ENCODE measurements at places on chromosomes 1 and 21. TPM values are rescaled to one million over a fixed set of nuclear protein-coding genes. Genes with fewer than 3 reads are reported as not detected.

- DNase-seq: no peak
Observed at GRCh38 chr1:111512132-111512889, 8.9 kb upstream of the ADORA3 start.

DNA sequence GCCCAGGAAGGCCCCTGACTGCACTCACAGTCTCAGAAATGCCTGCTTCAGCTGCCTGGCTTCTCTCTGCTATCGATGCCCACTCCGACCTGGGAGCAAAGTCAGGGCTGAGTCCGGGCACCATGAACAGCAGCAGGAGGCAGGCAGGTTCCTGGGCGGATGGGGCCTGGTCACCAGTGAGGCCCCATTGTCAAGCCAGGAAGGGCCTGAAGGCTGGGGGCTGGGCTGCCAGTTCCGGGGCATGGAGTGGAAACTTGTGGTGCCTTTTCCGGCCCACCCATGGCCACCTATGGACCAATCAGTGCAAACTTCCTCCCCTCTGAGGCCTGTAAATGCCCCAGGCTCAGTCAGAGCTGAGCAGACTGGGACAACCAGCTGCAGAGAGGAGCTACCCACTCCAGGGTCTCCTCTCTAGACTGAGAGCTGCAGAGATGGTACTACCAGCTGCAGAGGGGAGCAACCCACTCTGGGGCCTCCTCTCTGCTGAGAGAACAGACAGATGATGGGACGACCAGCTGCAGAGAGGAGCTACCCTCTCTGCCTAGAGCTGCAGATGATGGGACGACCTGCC, 286.5 kb downstream of the SMYD3 start:
- no peak for DNase-seq

- no peak for DNase-seq
Observed at GRCh38 chr1:1291023-1291528, 10.8 kb downstream of the SCNN1D start.

DNA sequence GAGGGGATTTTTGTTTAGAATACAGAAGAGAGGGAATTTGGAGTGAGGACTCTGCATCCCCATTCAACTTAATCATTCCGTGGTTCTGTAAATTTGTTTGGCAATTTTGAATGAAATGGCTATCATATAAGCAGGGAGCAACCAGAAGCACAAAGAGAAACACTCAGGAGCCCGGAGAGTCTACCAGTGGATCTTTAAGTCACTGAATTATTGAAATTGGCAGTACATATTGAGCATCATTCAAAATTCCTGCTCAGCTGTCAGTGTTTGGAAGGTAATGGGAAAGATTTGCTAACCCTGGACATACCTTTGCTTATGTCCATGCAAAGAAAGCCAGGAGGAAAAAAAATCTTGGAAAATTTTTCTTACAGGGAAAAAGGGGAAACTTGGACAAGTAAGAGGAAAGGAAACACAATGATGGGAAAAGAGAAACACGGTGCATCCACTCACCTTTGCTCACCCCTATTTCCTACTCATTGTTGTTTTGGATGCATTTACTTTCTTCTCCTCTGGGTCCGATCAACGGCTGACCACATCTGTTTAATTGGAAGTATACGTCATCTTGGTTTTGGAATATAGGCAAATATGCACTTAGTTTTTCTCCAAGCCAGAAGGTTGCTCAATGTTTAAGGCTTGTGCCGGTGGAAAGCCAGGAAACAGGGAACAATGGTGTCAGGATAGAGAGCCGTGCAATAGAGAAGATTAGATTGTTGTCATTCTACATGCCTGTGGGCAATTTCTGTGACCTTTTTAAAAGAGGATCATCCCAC, 243.0 kb upstream of the LYPLAL1 start:
- no peak for DNase-seq

- DNase-seq: no peak
Observed at GRCh38 chr1:116133696-116134475, 22.7 kb downstream of the MAB21L3 start.

DNA sequence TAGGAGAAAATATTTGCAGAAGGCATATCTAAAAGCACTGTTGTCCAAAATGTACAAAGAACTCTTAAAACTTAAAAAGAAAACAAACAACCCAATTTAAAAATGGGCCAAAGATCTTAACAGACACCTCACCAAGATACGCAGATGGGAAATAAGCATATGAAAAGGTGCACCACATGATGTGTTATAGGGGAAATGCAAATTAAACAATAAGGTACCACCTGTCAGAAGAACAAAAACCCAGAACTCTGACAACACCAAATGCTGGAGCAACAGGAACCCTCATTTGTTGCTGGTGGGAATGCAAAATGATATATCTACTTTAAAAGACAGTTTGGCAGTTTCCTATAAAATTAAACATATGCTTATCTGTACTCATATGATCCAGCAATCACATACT, 18.1 kb downstream of the SLC2A5 start:
- DNase-seq: no peak

DNA sequence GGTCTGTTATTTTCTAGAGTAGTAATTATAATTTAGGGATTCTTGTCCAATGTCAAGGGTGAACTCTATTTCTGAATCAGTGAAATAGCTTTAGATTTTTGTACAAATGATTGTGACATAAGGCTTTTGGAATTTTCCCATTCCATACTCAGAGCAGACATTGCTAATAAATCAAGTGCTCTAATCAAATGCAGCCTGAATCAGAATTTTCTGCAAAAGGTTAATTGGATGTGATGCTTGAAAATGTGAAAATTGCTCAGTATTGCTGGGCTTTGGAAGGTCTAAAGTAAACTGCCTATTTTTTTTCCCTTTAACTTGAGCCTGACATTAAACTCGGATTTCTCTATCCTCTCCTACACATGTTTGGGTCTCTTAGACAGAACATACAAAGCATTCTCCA, 23.2 kb downstream of the SGIP1 start:
- no peak for DNase-seq

GRCh38 chr1:221141606-221142285, 262.5 kb downstream of the HLX start:
- no peak for DNase-seq

GRCh38 chr21:24903994-24904635, 703.2 kb downstream of the MRPL39 start:
- DNase-seq: no peak

GRCh38 chr1:77385551-77385950, 103.7 kb downstream of the AK5 start:
- no peak for DNase-seq

GRCh38 chr1:187928288-187928687, 1099.5 kb downstream of the PLA2G4A start:
- DNase-seq: no peak

GRCh38 chr1:2228694-2229036, 546 bp downstream of the SKI start:
- no peak for DNase-seq

- DNase-seq: no peak
Observed at GRCh38 chr1:11058595-11059154, 1.1 kb downstream of the SRM start.

DNA sequence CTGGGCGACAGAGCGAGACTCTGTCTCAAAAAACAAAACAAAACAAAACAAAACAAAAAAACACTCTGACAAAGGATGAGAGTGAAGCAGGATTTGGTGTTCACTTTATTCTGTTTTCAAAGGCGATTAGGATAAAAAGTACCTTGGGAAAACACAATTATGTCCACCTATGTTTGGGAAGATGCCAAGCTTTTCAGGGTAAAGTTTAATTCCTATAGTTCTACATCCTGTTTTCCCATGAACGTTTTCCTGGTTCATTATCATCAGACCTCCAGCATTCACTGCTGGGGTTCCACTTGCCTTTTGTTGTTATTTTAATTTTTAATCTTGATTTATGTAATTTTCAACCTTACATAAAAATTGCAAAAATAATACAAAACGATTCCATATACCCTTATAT, 4.9 kb upstream of the NID1 start:
- no peak for DNase-seq

- no peak for DNase-seq
Observed at GRCh38 chr1:228085287-228085951, 2.9 kb downstream of the ARF1 start.

DNA sequence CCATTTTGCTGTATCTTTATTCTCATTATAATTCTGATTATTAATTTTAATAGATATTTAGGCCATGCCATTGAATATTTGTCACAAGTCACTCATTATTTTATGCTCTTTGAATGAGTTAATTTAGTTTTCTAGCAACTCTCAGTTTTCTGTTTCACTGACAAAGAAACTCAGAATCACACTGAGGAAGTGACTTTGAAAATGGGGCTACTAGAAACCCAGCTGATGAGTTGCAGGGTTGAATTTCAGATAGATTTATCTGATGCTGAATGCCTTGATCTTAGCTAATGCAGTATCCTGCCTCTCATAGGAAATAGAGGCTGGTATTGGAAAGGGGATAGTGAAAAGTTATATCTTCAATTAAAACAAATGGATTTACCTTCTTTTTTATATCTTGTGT, 67.4 kb upstream of the PLA2G4A start:
- DNase-seq: no peak

DNA sequence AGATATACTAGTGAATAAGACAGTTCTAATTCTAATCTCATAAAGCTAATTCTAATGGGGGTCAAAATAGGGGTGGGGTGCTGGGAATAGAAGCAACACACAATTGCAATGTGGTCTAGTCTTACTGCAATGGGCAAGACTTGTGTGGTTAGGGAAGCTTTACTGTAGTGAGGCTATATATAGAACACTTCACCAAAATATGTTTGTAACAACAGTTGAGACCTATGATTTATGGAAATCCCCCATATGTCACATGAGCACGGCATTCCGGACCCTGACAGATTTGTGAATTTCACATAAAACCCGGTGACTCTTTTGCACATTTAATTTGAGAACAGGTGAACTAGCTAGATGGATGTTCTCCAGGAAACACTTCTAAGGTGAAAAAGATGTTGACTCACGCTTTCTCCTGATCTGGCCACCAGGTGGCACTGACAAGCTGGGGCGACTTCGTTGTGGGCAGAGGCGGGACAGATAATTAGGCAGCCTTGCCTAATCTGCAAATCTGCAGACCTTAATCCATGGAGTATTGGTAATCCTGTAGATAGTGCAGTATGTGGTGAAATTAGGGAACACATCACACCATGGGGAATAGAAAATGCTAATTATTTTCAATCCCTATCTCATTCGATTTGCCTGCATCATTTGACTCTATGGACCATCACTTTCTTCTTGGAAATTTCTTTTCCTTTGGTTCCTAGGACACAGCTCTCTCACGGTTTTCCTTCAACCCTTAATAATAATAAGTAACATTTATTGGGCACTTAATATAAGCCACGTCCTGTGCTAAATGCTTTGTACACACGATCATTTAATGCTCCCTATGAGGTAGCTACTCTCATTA, 37.7 kb downstream of the KIAA0040 start:
- peak; percentile 61 for DNase-seq

- no peak for DNase-seq
Observed at GRCh38 chr1:184000321-184000720, 37.2 kb downstream of the COLGALT2 start.

DNA sequence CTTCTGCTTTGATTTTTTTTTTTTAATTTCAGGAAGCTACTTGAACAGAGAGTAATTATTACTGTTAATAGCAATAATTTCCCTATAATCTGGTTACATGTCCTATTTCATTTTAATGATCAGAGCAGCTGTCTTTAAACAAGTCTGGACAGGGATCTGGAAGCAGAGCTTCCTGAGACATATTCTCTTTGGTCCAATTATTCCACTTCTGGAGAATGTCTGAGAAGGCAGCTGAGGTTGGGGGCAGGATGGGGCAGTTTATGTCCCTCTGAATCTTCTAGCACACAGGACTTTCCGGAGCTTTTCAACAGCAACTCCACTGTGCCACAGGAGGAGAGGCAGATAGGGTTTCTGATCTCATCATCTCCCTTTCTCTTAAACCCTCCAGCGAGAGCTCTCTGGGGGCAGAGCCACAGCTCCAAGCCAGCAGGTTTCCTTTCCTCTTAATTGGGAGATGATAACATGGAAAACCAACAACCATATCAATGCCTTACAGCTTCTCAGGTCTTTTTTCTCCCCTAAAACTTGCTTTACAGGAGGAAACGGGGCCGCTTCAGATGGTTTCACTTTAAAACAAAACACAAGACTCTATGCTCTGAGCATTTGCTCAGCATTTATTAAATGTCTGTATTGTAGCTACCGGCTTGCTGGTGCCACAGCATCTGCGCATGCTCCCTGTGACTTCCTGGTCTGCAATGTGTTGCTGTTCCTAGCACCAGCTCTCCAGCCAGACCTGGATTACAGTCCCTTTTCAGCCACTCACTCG, 425.7 kb upstream of the USP24 start:
- peak; percentile 60 for DNase-seq

DNA sequence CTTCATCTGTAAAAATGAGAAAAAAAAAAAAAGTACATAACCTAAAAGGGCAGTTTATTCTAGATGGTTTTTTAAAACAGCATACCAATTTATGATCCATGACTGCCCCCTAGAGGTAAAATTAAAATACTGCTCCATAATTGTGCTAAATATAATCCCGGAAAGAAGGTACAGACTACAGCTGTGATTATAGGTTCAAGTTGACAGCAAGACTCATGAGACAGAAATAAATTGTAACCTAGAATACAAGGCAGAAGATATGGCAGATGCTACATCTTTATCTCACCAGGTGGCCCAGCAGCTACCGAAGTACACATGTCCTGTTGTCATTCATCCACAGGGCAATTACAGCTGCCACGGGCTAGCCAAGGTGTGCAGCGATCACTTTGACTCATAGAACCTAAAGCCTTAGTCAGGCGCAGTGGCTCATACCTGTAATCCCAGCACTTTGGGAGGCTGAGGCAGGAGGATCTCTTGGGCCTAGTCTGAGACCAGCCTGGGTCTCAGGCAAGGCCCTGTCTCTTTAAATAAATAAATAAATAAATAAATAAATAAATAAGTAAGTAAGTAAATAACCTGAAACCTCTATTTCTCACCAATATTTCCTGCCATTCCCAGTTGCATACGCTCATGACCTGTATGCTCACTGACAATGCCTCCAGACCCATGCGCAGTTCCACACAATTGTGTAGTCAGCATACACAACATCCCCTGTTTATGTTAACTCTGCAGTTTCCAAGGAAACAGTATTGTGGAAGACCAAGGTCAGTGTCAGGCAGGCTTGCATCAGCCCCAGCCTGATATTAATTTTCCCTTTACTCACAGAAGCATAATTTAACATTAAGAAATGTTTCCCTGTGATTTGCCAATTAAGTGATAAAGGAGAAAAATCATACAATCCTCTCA, 18.3 kb upstream of the PPIE start:
- DNase-seq: no peak

The TOE1 gene
- 21.8 TPM for total RNA-seq

The SOX13 gene
- 23.2 TPM for total RNA-seq

The LIPI gene
- total RNA-seq: not detected

The DMBX1 gene
- 0.07 TPM for total RNA-seq

The HAPLN2 gene
- total RNA-seq: not detected

The KIF17 gene
- total RNA-seq: not detected

The DDAH1 gene
- total RNA-seq: 28.9 TPM

The PDZK1 gene
- total RNA-seq: not detected

The GSTM5 gene
- 22.9 TPM for total RNA-seq

The MAEL gene
- not detected for total RNA-seq

The OLIG2 gene
- total RNA-seq: not detected

The CHTOP gene
- 74.2 TPM for total RNA-seq

The LRIF1 gene
- 9.8 TPM for total RNA-seq

The CD34 gene
- 42.1 TPM for total RNA-seq

The CLCN6 gene
- total RNA-seq: 31.5 TPM
